ENCODE measurements at places on chromosomes 11 and 22. TPM values are rescaled to one million over a fixed set of nuclear protein-coding genes. Genes with fewer than 3 reads are reported as not detected.

DNA sequence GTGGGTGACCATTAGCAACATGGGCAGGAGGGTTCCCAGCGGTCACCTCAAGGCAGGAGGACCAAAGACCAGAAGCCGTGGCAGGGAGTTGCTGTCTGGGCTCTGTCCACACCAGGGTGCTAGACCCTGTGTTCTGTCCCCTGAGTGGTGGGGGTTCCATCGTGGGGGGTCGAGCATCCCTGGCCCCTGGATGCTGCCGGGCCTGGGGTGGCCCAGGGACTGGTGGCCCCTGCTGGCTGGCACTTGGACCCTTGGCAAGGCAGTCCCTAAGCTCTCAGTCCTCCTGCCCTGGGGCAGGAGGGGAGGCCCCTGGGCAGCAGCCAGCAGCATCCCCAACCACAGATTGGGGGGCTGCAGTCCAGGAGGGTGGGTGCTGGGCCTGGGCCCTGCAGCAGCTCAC lies 13.4 kb upstream of the ARHGAP8 start:
- no peaks in the 10 kb centered on the region for H3K36me3 ChIP-seq
- H3K27ac ChIP-seq: no peak overlapping the region
- no peak for DNase-seq

- peaks cover 3% of the 10 kb centered on the region for H3K4me1 ChIP-seq
- H3K36me3 ChIP-seq: no peaks in the 10 kb centered on the region
- no peak overlapping the region for H3K27ac ChIP-seq
- H3K4me3 ChIP-seq: no peak overlapping the region
Measured at GRCh38 chr22:36948273-36949225, 35.1 kb downstream of the CSF2RB start.

DNA sequence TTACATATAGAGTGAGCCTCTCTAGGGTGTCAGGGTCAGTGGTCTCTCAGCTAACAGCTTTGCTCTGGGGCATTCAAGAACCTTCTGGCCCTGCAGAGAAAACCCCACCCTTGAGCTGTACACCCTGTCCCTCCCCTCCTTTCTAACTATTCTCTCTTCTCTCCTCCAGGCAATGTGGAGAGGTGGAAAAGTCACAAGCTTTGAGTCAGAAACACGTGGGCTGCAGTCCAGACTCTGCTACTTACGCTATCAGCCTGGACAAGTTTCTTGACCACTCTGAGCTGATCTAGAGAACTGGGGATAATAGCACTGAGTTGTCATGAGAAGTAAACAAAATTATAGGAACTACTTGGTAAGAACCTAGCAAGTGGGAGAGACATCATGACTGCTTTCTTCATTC lies 10.7 kb upstream of the FAM83F start:
- H3K4me3 ChIP-seq: no peak overlapping the region
- H3K4me1 ChIP-seq: peaks cover 20% of the 10 kb centered on the region
- no peak for DNase-seq
- H3K36me3 ChIP-seq: peaks cover 10% of the 10 kb centered on the region

GRCh38 chr11:130721023-130721681 lies 195.1 kb downstream of the SNX19 start:
- no peak for DNase-seq
- H3K27ac ChIP-seq: no peak overlapping the region
- no peak overlapping the region for H3K4me3 ChIP-seq
- H3K36me3 ChIP-seq: no peaks in the 10 kb centered on the region
- H3K27me3 ChIP-seq: no peaks in the 10 kb centered on the region

- DNase-seq: no peak
- no peaks in the 10 kb centered on the region for H3K27me3 ChIP-seq
- H3K4me3 ChIP-seq: no peak overlapping the region
- no peaks in the 10 kb centered on the region for H3K36me3 ChIP-seq
Measured at GRCh38 chr22:47996446-47996857, 1234.0 kb downstream of the TBC1D22A start.

DNA sequence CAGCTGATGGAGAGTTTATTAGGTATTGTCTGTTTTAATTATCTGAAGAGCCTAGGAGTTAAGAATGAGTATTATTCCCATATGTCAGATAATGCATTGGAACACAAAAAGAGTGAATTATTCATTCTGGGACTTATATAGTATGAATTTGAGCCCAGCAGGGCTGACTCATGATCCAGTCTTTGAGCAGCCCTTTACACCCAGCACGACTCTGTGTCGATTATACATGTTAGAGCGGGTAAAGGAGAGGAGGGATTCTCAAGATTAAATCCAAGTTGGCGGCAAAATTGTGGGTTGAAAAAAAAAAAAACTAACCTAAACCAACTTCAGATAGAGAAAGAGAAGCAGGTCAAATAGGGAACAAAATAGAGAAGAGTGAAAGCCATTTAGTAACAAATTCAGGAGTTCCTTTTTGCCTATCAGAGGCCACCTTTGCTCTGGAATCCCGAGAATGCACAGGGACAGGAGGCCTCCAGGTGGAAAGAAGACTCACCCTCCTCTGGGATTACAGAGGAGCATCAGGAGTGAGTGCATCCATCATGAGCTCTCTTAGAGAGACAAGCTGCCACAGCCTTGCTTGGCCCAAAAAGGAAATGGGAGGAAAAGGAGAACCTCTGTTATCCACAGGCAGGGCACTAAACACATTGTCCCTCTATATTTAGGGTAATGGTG lies 3.1 kb downstream of the MRGPRX1 start:
- no peak overlapping the region for H3K27ac ChIP-seq
- H3K27me3 ChIP-seq: peaks cover 11% of the 10 kb centered on the region
- DNase-seq: no peak
- no peak overlapping the region for H3K4me3 ChIP-seq
- no peaks in the 10 kb centered on the region for H3K36me3 ChIP-seq
- H3K4me1 ChIP-seq: no peaks in the 10 kb centered on the region

GRCh38 chr11:123560006-123560405 lies 94.4 kb downstream of the SCN3B start:
- H3K36me3 ChIP-seq: peaks cover 3% of the 10 kb centered on the region
- no peak overlapping the region for H3K4me3 ChIP-seq
- H3K4me1 ChIP-seq: peaks cover 16% of the 10 kb centered on the region
- DNase-seq: no peak
- no peak overlapping the region for H3K27ac ChIP-seq
- no peaks in the 10 kb centered on the region for H3K27me3 ChIP-seq

DNA sequence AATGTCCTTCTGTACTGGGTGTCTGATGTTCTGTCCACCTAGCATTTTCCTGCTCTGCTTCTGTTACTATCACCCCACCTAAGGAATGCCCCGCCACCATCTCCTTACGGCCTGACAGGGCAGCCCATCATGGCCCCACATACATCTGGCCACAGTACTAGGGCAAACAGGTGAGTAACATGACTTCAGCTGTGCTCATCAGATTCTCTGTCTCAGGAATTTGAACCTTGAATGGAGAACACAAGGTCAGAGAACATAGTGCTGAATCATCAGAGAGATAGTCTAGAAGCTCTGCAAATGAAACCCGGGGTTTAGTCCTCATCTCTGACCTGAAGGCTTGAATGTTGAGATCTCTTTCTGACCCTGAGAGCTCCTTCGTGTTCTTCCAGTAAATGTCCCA lies 32.4 kb downstream of the ZC3H12C start:
- no peak overlapping the region for H3K27ac ChIP-seq
- H3K4me3 ChIP-seq: no peak overlapping the region
- no peaks in the 10 kb centered on the region for H3K36me3 ChIP-seq
- no peak for DNase-seq
- no peaks in the 10 kb centered on the region for H3K4me1 ChIP-seq
- H3K27me3 ChIP-seq: peaks cover 11% of the 10 kb centered on the region

DNA sequence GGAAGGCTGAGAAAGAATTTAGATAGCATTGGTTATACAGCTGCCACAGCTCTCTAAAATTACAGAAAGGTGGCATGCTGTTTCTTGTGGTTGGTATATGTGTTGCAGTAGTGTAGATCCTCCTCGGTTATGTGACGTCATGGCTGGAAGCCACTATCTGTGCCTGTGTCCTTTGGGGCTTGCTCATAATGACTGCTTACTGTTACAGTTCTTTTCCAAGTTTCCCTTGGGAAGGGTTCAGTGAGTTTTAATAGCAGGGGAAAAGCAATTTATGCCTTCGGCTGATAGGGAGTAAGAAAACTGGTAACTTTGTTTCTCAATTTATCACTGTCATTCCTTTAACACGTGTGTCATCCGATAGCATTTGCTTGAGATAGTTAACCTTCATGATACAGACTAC lies 47.2 kb downstream of the POLD3 start:
- H3K4me1 ChIP-seq: peaks cover 14% of the 10 kb centered on the region
- H3K4me3 ChIP-seq: no peak overlapping the region
- H3K27ac ChIP-seq: no peak overlapping the region
- H3K27me3 ChIP-seq: no peaks in the 10 kb centered on the region
- no peak for DNase-seq
- H3K36me3 ChIP-seq: peaks cover 87% of the 10 kb centered on the region

DNA sequence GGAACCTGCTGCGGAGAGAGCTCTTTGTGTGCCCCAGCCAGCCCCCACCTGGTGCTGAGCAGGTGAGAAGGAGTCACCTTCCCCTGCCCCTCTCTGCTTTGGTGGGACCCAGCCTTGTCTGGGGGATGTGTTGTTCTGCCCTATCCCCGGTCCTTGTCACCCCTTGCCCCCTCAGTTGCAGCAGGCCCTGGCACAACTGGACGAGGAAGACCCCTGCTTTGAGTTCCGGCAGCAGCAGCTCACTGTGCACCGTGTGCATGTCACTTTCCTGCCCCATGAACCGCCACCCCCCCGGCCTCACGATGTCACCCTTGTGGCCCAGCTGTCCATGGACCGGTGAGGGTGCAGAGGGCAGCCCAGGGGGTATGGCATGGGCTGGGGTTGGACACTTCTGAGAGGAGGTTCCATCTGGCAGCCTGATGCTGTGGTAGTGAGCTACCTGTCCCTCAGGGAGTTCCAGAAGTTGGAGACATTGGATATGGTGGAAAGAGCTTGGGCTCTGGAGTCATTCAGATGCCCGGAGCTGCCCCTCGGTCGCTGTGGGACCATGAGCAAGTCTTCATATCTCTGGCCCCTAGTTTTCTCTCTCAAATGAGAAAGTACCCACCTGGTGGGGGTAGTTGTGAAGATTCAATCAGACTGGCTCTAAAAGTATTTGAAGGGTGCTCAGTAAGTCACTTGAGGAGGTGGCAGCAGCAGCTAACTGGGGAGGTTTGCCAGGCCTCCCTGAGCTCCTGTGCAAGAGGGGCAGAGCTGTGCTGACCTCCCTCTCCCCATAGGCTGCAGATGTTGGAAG lies 4.3 kb downstream of the LARGE2 start:
- no peak overlapping the region for H3K4me3 ChIP-seq
- peaks cover 42% of the 10 kb centered on the region for H3K4me1 ChIP-seq
- no peak overlapping the region for H3K27ac ChIP-seq
- H3K36me3 ChIP-seq: peaks cover 7% of the 10 kb centered on the region
- peaks cover 19% of the 10 kb centered on the region for H3K27me3 ChIP-seq

GRCh38 chr11:72606748-72607468 lies 67.3 kb downstream of the PDE2A start:
- no peak overlapping the region for H3K27ac ChIP-seq
- H3K4me3 ChIP-seq: no peak overlapping the region
- peaks cover 11% of the 10 kb centered on the region for H3K4me1 ChIP-seq
- H3K36me3 ChIP-seq: no peaks in the 10 kb centered on the region

GRCh38 chr11:78189174-78189724 lies 530 bp downstream of the USP35 start:
- no peak for DNase-seq
- peak overlapping the region; percentile 29 for H3K27ac ChIP-seq
- H3K4me1 ChIP-seq: peaks cover 51% of the 10 kb centered on the region
- peak overlapping the region; percentile 98 for H3K4me3 ChIP-seq
- no peaks in the 10 kb centered on the region for H3K27me3 ChIP-seq
- peaks cover 6% of the 10 kb centered on the region for H3K36me3 ChIP-seq

DNA sequence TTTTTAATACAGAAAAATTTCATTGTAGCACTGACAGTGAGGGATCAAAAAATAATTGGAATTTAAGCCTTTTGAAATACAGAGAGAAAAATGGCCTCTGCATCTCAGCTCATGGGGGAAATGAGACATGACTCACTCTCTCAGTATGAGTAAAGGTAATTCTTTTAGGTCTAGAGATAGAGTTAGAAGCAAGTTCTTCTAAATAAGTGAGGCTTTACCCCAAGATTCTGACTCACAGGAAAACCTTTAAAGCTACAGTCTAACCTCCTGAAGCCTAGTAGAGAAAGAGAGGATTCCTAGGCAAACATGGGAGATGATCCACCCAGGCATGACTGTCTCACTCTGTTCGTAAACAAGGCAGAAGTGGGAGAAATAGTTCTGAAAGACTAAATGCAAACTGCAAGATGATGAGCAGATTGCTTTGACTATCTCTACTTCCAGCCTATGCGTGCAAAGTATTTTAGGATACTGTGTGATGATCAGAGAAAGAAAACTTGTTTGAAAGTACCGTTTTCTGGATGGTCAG lies 1003.3 kb upstream of the CCDC90B start:
- H3K27me3 ChIP-seq: no peaks in the 10 kb centered on the region

- DNase-seq: no peak
- H3K4me1 ChIP-seq: no peaks in the 10 kb centered on the region
- no peak overlapping the region for H3K4me3 ChIP-seq
- peaks cover 8% of the 10 kb centered on the region for H3K27me3 ChIP-seq
- H3K36me3 ChIP-seq: no peaks in the 10 kb centered on the region
Measured at GRCh38 chr11:102946237-102946636, 9.3 kb downstream of the MMP13 start.

- peak overlapping the region; percentile 16 for H3K27ac ChIP-seq
- H3K36me3 ChIP-seq: peaks cover 59% of the 10 kb centered on the region
- H3K4me3 ChIP-seq: no peak overlapping the region
- no peaks in the 10 kb centered on the region for H3K27me3 ChIP-seq
- peaks cover 71% of the 10 kb centered on the region for H3K4me1 ChIP-seq
- DNase-seq: no peak
Measured at GRCh38 chr11:60996381-60997138, 25.1 kb downstream of the CD6 start.

DNA sequence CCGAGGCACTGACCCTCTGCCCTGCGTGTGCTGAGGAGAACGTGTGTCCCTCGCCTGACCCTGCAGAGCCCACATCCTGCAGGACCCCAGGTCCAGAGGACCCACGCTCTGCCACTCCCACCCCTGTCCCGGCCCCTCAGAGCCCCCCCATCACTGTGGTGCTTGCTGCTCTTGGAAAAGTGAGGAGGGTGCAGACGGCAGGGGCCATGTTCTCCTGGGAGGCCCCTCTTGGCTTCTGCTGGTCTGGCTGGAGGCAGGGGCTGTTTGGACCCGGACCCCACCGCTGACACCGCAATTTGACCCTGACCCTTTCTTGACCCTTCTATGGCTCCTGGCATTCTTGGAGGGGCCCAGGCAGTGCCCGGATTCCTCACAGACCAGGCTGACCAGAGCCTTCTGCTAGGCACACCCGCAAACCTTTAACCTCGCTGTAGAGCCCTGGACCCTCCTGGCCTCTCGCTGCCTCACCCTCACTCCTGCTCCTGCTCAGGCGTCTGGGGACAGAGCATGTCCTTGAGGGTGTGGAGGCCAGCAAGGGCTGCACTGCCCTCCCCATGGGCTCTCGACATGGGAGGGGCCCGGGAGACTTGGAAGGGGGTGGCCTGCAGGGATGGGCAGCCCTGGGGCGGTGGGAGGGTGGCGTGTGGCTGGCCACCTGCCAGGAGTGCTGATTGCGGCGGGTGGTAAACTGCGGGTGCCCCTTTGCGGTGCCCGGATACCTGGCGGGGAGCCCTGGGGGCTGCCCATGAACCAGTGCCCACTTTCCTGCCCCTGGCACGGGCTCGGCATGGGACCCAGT lies 37.0 kb upstream of the MUC5AC start:
- no peak for DNase-seq
- H3K4me3 ChIP-seq: no peak overlapping the region
- no peaks in the 10 kb centered on the region for H3K27me3 ChIP-seq
- H3K36me3 ChIP-seq: peaks cover 3% of the 10 kb centered on the region

The TECTA gene
- total RNA-seq: 0.20 TPM

The CDCA5 gene
- total RNA-seq: 98.2 TPM

The SLC6A5 gene
- not detected for total RNA-seq

The MYRF gene
- 4.6 TPM for total RNA-seq

The SLC17A6 gene
- total RNA-seq: not detected
